ENCODE measurements at places on chromosomes 2 and 18. TPM values are rescaled to one million over a fixed set of nuclear protein-coding genes. Genes with fewer than 3 reads are reported as not detected.

GRCh38 chr2:232416521-232417470, 10.2 kb downstream of the ALPG start:
- DNase-seq, result no peak

DNA sequence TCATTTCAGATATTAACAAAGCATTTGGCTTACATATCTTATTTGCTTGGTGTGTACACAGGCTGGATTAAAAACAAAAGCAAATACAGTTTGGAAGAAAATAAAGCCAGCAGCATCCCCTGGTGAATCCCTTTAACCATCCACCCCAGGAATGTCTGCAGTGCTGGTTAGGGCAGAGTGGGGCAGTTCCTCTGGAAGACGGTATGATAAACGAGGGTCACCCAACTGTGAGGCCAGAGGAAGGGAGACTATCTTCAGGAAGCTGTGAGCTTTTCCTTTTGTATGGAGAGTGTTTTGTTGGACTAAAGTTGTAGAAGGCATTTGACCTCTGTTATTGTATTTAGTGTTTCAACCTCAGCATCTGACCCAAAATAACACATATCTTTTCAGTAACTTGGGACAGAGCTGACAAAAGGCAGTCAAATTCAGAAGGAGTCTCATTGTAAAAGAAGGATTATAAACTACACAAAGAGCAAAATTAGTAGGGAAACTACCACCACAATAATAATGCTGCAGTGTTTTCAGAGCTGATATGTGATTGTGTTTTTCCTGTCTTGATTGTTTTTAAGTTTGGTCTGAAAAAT, 159.1 kb downstream of the FMNL2 start:
- DNase-seq, result no peak

DNA sequence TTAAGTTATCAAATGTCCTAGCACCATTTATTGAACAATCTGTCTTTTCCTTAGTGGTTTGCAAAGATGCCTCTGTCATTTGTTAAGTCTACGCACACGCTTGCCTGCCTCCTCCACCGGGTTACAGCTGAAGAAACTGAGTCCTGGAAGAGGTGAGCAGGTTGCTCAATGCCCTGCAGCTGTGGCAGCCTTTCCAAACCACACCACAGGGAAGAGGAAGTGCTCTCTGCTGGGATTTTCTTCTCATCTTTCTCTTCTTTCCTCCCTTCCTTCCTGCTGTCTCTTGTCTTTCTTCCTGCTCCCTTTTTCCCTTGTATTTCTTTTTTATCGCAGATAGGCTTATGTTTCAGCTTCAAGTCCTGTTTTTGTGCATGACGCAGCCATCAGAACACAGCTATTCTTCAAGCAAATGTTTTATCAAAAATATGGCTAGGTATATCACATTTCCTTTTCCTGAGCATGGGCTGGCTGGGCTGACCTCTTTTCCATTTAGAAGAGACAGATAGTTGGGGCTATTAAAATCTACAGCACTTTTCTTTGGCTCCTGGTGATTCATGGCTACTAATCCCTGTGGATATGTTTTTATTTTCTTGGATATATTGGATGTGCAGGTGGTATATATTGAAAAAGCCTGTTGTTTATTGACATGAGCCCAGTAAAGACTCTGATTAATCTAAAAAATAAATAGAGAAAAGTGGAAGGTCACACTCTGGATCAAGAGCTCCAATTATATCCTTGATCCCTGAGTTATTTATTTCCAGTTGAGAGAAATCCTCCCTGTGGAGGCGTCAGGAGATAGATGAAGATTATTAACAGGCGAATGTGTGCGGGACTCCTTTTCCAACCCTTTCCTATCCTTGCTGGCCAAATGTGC, 214.6 kb downstream of the TSN start:
- DNase-seq, result no peak

- DNase-seq, result no peak
These were observed 876 bp upstream of the CYP27A1 start for GRCh38 chr2:218780851-218781690.

DNA sequence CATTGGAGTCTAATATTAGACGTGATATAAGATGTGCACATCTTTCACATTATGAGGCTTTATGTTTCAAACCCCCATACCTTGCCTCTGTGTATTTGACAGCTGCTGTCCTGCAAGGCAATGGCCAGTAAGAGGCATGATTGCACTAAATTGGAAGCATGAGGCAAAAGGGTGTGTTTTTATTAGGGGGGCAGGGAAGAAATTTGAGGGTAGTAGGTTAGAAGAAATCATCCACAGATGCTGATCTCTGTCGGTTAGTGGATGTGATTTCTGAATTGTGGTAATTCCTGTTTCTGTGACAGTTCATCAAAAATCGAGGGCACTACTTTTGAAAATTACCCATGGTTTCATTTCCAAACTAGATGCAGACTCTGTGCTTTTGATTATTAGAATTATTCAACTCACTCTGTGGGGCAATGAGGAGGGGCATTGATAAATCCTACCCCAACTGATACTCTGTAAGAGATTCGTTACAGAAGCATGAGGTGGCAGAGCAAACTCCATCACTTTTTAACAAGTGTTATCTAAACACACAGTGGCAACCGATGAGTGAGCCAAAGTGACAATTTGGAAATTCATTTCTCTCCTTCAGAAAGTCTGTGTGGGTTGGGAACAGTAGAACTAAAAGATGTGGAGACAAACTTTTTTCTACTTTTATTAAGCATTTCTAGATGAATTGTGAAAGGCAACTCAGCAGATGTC, 453.0 kb downstream of the ARHGAP15 start:
- DNase-seq, result no peak

GRCh38 chr2:174617718-174618117, 20.1 kb upstream of the WIPF1 start:
- DNase-seq, result no peak

- no peak for DNase-seq
These were observed 19.1 kb downstream of the SLC40A1 start for GRCh38 chr2:189561371-189562038.

- no peak for DNase-seq
These were observed 181.2 kb downstream of the ATAD2B start for GRCh38 chr2:23745726-23746105.

- DNase-seq, result no peak
These were observed 147.6 kb upstream of the HDAC4 start for GRCh38 chr2:239548451-239548871.

- DNase-seq, result no peak
These were observed 5.4 kb downstream of the METTL21A start for GRCh38 chr2:207619764-207620203.

GRCh38 chr18:38966841-38967240, 1401.2 kb upstream of the CELF4 start:
- no peak for DNase-seq

ERFE gene
- polyA plus RNA-seq, result 5.1 TPM

KIAA2012 gene
- 0.11 TPM for polyA plus RNA-seq

KATNAL2 gene
- 10.3 TPM for polyA plus RNA-seq

ANKRD62 gene
- 0.03 TPM for polyA plus RNA-seq

All from right renal cortex interstitium (tissue), 3 donors.